ENCODE measurements at places on chromosomes 13 and 19.

DNA sequence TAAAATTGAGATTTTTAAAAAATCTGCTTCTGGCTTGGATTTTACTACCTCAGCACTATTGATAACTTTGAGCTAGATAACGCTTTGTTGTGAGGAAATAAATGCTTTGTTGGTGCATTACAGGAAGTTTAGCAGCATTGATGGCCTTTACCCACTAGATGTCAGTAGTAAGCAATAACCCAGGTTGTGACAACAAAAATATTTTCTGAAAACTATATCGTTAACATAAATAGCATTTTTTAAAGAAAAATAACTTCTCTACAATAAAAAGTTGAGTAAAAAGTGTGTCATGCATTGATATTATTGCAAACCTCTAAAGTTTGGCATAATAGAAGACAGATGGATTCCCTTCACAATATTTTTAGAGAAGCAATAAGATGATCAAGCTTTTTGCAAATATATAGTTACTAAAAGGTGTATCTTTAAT, 1246.5 kb downstream of the UQCRFS1 start:
- DNase-seq: no peak

GRCh38 chr13:44118881-44119280, 239.2 kb downstream of the LACC1 start:
- no peak for DNase-seq

GRCh38 chr13:32585550-32586079, 637 bp upstream of the PDS5B start:
- DNase-seq: peak; percentile 11

GRCh38 chr19:639253-640160, at the start of gene FGF22:
FGF22 (plus strand) TSS chr19:639879; CDS start chr19:639926, 47 bp downstream.
- peak; percentile 90 for DNase-seq

DNA sequence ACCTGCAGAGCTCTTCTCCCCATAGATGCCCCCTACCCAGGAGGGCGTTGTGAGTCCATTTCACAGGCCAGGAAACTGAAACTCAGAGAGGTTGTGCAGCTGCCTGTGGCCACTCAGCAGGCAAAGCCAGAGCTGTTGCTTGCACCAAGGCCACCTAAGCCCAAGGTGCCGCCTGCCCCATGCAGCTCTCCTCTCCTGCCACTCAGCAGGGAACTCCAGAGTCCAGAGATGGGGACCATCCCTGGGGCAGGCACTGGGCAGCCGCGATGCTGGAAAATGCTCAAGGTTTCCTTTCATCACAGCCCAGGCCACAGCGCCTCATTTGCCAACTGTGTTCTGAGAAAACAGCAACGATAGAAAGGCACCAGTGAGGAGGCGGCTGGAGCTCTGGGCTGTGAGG, 41.0 kb upstream of the PEPD start:
- no peak for DNase-seq

- DNase-seq: peak; percentile 39
Observed at GRCh38 chr13:33649212-33649878, 168.6 kb upstream of the RFC3 start.

DNA sequence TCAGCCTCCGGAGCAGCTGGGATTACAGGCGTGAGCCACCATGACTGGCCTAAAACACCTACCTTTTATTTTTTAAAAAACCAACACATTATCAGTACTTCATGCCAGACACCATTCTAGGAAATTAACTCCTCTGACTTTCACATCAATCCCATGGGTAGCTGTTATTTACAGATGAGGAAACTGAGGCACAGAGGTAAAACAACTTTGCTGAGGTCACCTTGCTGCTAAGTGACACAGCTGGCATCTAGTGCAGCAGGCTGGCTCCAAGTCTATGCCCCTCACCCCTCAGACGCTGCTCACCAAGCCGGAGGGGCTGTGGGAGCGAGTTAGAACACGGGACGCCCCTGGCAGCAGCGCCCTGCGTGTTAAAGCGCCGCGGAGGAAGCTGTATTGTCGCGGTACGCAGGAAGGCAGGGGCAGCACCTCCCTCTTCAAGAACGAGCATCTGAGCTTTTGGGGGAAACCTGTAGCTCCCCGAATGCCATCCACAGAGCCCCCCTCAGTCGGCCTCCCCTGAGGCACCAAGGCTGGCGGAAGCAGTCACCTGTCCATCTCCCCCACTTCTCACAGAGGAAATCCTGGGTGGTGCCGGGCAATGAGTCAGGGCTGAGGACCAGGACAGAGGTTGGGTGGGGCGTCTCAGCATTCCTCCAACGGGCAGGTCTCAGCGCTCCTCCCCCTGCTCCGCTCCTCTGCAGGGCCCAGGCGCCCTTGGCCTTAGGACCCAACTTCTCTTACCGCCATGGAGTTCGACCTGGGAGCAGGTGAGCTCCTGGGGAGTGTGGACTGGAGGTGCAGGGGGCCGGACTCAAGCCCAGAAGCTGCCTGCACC, at the start of gene C19orf33:
TSS of gene C19orf33 (plus strand) at position 735 of the 835 bp plus-strand sequence. CDS start at position 746, 11 bp downstream.
- DNase-seq: no peak
